ENCODE measurements at places on chromosomes 12 and 14.

- DNase-seq, result no peak
These were observed 840 bp downstream of the DHRS7 start for GRCh38 chr14:60164404-60164711.

- no peak for DNase-seq
These were observed 191.9 kb downstream of the SOX5 start for GRCh38 chr12:23757541-23757962.

DNA sequence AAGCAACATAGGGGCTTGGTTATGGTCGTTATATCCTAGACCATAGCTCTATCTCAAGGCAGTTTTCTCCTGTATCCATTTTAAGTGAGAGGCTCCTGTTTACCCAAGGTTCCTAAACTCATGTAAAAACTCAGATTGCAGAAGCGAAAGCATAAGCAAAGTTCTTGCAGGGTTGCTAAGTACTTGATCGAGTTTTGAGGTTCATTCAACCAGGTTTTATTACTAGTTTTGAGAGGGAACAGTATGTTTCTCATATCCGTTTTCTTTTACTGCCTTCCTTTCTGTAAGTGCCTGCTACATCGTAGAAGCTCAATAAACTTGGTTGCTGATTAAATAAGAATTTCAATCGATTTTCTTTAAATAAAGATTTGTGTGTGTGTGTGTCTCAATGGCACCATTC is 5.1 kb downstream of the AKAP3 start:
- DNase-seq, result peak; percentile 43

- no peak for DNase-seq
These were observed 28.1 kb downstream of the MAP1LC3B2 start for GRCh38 chr12:116587270-116587669.

DNA sequence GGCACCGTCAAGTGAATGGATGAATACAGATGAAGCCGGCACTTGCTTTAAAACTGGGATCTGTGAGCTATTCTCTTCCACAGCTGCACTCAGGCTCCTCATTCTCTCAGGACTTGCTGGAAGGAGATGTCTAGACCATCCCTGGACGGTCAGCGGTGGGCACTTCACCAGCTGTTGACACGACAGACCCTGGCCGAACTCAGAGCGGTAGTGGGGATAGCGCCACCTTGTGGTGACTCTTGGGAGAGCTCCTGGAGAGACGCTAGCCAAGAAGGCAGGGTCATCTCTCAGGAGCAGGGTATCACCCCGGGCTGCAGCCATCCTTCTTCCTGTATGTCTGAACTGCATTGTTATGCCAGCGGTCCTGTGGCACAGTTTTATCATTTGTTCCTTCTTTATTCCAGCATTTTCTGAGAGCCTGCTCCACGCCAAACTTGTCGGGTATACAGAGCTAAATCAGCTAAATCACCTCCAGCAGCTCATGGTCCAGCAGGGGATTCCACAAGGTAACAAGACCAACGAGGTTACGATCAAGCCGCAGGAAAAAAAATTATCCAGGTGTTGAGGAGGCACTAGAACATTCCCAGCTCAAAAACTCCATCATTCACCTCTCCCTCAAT is 10.0 kb downstream of the WNT1 start:
- DNase-seq, result peak; percentile 80

DNA sequence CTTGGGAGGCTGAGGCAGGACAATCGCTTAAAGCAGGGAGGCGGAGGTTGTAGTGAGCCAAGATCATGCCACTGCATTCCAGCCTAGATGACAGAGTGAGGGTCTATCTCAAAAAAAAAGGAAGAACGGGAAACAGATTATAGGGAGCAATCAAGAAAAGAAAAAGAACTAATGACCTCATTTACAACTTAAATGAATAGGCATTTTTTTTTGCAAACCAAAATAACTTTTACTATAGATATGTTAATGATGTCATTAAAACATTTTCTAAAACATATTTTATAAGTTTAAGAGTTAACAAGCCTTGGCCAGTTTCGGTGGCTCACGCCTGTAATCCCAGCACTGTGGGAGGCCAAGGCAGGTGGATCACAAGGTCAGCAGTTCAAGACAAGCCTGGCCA is 6.8 kb upstream of the RESF1 start:
- no peak for DNase-seq

GRCh38 chr12:27806259-27806658 is 26.2 kb upstream of the MANSC4 start:
- no peak for DNase-seq

GRCh38 chr12:110826592-110827200 is 20.1 kb upstream of the CCDC63 start:
- DNase-seq, result peak; percentile 83

GRCh38 chr12:85322715-85323114 is 42.7 kb downstream of the ALX1 start:
- DNase-seq, result peak; percentile 15

- no peak for DNase-seq
These were observed 58.7 kb downstream of the ITPK1 start for GRCh38 chr14:93056840-93057585.

DNA sequence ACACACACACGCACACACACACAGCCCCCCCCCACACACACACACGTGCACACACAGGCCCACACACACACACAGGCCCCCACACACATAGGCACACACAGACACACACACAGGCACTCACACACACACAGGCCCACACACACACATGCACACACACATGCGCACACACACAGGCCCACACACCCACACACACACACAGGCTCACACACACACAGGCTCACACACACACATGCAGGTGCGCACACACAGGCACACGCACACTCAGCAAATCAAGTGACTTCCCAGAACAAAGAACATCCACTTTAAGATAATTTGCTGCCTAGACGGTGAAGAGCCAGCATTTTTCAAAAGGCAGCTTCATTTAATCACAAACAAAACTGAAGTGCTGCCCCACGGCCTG is 78.5 kb upstream of the FBRSL1 start:
- DNase-seq, result no peak

DNA sequence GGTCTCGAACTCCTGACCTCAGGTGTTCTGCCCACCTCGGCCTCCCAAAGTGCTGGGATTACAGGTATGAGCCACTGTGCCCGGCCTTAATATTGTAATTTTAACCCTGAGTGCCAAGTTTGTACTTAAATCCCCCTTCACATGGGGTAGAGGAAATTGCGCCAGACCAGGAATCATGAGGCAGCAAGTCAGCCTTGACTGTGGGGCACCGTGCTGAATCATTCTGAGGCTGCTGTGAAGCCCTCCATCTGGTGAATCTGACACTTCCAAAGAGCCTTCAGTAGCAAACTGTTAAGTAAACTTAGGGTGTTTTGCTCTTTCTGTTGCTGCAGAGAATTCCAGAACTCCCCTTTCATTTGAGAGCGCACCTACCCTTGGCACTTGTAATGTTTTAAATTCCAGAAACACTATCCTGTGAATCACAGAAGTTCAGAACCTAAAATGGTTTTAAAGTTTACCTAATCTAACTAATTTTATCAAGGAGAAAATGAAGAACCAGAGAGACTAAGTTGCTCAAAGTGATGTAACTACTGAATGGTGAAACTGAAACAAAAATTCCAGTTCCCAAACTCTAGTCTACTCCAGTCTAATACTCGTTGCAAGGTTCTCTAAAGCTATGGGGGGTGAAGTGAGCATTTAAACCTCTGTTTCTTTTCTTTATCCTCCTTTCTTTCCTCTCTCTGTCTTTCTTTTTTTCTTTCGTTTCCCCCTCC is 7.5 kb downstream of the HEBP1 start:
- DNase-seq, result no peak

DNA sequence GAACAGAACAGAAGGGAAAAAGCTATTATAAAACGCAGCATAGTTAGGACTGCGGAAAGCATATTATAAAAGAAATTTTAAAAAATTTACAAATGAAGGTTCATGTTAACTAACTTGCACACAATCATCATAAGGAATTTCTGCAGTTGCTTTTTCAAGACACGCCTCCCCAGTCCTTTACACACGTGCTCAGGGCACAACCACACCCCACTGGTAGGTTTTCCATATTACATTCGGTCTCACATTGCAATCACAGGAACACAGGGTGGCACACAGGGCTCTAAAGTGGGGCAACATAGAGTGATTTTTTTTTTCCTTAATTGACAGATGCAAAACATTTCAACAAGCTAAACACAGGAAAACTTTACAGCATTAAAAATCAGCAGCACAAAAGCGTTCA is 69.7 kb downstream of the DICER1 start:
- DNase-seq, result no peak

DNA sequence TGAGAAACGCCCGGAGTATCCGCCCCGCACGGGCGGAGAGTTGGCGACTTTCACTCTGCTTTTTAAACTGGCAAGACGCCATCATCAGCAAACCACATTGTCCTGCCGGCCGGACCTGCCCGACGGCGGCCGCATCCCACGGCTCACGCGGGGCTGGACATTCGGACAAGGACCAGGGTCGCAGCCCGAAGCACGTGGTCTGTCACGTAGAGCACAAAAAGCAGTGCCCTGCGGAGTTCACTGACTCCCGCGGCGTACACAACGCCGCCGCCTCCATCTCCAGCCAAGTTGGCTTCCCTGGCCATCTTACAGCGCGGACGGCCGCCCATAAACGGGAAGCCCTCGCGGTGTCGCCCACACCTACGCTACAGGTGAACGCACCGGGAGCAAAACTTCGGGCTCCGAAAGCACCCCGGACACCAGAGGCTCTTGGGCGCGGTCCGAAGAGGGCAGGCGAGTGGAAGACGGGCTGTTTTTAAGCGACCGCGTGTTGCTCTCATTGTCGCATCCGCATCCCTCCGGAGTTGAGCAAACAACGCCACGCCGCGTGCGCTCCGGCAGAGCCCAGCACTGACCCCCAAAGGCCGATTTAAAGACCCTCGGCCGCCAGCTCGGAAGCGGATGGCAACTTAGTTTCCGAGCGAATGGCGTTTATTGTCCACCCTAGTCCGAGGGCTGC is 966 bp downstream of the SINHCAF start:
- peak; percentile 52 for DNase-seq

GRCh38 chr14:104101651-104102281 is 16.3 kb downstream of the ASPG start:
- DNase-seq, result no peak

- DNase-seq, result peak; percentile 71
These were observed 1.2 kb upstream of the GAPDH start for GRCh38 chr12:6532927-6533652.

GRCh38 chr12:63805704-63806672 is 26.3 kb downstream of the RXYLT1 start:
- no peak for DNase-seq

- DNase-seq, result peak; percentile 26
These were observed 36.8 kb downstream of the FLVCR2 start for GRCh38 chr14:75615200-75615599.

GRCh38 chr12:78804262-78804661 is 60.3 kb upstream of the SYT1 start:
- DNase-seq, result no peak

- DNase-seq, result no peak
These were observed 112.5 kb downstream of the CCER1 start for GRCh38 chr12:90842477-90842876.

GRCh38 chr14:76015191-76015590 is 29.6 kb downstream of the IFT43 start:
- no peak for DNase-seq

- no peak for DNase-seq
These were observed 181.3 kb downstream of the CCDC59 start for GRCh38 chr12:82176761-82177490.

- peak; percentile 14 for DNase-seq
These were observed 13.4 kb downstream of the ISM2 start for GRCh38 chr14:77485256-77485655.

- DNase-seq, result no peak
These were observed 20.0 kb downstream of the AMDHD1 start for GRCh38 chr12:95963096-95963495.

GRCh38 chr12:117404940-117405339 is 43.5 kb upstream of the NOS1 start:
- DNase-seq, result no peak

DNA sequence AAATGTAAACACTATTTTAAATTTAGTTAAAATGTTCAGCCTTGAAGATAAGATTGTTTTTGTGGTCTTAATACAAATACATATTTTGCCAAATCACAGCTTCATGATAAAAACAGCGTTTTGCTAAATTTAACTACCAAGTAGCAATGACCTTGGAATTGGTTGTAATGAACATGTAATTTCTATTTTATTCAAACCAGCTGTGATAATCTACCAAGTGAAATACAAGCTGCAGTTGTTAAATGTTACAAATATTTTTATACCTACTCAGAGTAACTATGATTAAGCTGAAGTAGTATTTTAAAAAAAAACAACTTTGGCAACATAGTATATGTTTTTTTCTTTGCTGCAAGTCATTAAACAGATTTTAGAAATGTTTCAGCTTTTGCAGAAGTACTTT is 96.2 kb downstream of the CPSF2 start:
- no peak for DNase-seq

- no peak for DNase-seq
These were observed 29.9 kb upstream of the LRP1-AS start for GRCh38 chr12:57177354-57177753.

GRCh38 chr12:3291939-3292338 is 199.1 kb upstream of the PRMT8 start:
- no peak for DNase-seq

GRCh38 chr12:62481843-62482540 is 15.4 kb downstream of the MON2 start:
- DNase-seq, result no peak

GRCh38 chr14:35534873-35535482 is 1.0 kb downstream of the INSM2 start:
- DNase-seq, result peak; percentile 90

DNA sequence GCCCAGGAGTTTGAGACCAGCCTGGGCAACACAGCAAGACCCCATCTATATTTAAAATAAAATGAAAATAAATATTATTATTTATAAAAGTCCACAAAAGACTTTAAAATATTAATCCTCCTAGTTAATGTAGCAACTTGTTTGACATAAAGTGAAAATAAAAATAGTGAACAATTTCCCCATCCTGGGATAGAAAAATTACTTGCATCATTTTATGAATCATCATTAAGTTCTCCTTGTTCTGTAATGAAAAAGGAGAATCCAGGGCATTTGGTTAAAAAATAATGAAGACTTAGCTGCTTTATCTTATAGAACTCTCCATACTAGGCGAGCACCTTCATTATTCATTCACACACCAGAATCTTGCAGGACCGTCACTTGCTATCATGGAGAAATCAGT is 66.1 kb downstream of the ELK3 start:
- no peak for DNase-seq

- DNase-seq, result peak; percentile 52
These were observed 3.8 kb downstream of the ETV6 start for GRCh38 chr12:11653215-11653753.

DNA sequence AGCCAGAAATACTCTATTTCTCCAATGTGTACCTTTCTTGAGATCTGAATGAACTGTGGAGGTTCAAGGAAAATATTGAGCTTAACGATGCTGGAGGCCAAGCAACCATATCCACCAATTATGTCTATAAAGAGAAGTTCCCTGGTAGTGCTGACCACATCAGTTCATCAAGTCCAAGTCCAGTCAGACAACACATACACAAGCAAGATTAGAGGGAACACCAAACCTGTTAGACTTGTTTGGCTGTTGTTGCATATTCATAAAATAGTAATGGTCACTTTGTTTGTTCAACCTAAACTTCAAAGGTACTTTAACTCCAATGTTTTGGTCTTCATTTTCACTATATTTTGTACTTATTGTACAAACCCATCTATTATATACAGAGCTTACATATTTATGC is 81.6 kb downstream of the LMO3 start:
- no peak for DNase-seq

- no peak for DNase-seq
These were observed 217.2 kb downstream of the C12orf50 start for GRCh38 chr12:87812030-87812429.

GRCh38 chr12:16681196-16681595 is 75.2 kb upstream of the LMO3 start:
- no peak for DNase-seq

- DNase-seq, result no peak
These were observed 63.0 kb downstream of the TMEM30B start for GRCh38 chr14:61218157-61218556.

- no peak for DNase-seq
These were observed 312.3 kb upstream of the DIO2 start for GRCh38 chr14:80523518-80524117.

Data from GM13976 (cell line).